Activated naive CD4-positive, alpha-beta T cell treated with Interleukin-2 at 50 U/mL for 16 hours (primary cell): ENCODE measurements at places on chromosomes 2 and 18.

DNA sequence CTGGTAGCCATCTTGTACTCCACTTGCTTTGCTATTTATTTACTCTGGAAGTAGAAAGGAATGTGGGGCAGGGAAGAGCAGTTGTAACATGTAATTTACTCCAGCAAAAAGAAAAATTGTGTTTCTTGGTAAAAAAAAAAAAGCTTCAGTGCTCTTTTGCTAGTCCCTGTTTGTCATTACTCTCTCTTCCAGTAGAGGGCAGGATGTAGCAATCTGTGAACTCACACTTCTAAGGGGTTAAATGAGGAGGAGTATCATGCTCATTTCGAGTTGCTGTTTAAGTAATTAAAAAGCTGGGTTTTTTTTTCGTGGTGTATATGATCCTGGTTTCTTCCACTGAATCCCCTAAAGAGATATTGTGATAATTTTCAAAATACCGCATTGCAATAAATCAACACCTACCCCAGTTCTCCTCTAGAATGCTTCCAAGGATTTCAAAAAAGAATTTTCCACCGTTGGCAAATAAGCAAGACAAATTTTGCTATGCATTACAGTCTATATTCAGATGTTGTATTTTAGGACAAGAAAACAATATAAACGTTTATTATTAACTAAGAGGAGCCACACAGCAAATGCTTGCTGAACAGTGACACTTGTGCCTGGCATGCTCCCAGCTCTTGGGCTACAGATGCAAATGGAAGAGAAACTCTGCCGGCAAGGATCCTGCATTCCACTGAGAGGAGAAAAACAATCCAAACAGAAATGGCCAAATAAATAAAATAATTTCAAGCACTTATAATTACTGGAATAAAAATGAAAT, 261.6 kb downstream of the ASXL3 start:
- no peak for DNase-seq

DNA sequence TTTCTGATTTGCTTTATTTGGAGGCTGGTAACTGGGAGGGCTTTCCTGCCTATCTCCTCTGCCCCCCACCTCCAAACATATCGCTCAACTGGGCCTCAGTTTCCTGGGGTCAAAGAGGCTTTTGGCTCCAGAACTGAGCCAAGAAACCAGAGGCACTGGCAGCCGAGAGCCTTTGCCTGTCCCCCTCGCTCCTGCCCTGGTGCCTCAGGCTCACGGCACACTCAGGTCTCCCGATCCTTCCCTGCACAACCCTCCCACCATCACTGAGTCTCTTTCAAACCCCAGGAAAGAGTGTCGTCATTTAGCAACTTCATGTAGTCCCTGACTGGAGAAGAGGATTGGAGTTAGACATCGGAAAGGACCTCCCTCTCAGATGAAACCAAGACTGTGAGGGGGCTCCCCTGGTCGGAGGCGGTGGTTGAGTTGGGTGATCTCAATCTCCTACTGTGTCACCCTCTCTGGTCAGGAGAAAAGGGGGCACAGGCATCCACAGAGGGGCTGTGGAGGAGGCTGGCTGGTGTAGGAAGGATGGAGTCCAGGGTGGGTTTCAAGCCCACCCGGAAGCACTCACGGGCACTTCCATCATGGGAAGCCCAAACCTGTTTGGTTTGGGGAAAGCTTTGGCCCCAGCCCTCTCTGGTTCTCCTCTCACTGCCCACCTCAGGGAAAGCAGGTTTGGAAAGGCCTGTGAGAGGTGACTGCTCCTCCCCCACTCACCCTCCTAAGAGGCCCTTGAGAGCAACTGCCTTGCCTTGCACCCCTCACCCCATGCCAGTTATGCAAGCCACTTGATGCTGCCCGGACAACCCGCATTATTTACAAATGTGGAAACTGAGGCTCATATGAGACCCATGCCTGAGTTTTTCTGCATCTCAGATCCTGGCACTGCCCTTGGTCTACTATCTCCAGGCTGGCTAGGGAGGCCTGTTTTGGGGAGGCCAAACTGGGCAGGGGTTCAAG, 62.3 kb downstream of the TNS1 start:
- DNase-seq, result no peak

DNA sequence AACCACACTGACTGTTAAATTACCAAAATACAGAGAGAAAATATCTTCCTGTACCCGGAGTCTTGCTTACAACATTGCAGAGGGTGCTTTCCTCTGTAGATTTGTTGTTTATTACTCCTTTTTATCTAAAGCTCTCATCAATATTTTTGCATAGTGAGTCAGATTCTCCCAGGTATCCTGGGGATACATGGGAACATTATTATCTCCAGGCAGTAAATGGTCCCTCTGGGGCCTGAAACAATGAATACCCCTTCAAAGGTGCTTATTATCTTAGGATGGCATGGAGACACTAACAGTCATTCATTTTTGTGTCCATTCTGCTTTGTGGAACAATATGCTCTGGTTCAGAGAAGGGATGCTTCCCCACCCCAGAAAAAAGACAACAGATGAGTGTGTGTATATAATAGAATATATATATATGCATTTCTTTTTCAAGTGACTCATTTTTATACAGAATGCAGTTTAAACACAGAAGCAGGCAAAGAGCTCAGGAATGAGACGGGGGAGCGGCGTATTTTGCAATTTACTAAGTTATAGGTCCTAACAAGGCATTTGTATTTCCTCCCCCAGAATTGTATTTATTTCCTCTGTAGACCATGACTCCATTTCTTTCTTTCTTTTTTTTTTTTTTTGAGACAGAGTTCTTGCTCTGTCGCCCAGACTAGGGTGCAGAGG, 424.8 kb upstream of the ZEB2 start:
- DNase-seq, result no peak

- DNase-seq, result no peak
These were observed 26.3 kb downstream of the SERPINB13 start for GRCh38 chr18:63613420-63613819.

DNA sequence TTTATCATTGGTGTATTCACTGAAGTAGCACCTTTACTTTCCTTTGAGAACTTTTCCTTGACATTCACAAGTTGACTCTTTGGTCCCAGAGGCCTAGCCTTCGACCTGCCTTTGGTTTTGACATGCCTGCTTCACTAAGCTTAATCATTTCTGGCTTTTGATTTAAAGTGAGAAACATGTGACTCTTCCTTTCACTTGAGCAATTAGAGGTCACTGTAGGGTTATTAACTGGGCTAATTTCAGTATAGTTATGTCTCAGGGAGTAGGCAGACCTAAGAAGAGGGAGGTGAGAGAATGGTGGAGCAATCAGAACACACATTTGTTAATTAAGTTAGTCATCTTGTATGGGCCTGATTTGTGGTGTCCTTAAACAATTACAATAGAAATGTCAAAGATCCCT, 1040.7 kb upstream of the SLC39A10 start:
- DNase-seq, result no peak

DNA sequence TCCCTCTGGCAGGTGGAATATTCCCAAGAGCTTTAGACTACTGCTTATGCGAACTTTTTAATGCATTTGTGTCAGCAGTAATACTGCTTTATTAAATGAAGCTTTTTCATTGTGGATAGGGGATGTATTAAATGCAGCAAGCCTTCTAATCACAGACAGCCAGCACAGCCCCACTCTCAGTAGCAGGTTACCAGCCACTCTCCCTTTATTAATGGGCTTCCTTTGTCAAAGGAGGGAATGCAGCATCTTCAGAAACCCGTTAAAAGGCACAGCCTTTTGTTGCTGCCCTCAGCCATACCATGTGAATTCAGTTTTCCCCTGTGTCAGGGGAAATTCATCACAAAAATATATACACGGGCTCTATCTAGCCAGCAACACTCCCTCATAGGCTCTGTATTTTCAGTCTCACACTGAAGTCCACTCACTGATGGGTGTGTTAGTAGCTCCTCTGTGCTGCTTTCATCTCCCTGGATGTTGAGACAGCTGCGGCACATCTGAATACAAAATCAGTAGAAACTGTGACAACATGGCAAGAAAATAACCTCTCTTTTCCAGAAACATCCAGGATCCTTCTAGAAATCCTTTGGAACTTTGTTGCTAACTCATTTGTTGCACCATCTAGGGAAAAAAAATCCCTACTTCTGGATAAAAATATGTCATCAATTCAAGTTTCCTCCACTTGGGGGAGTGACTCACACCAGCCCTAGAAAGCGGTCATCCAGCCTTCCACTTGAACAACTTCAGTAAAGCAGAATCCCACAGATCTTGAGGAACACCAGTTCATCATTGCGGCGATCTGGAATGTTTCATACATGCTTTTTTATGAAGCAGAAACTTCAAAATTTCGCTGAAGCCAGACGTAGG, 48.4 kb downstream of the LRRTM1 start:
- DNase-seq, result no peak

- DNase-seq, result no peak
These were observed 271.9 kb downstream of the PHLPP1 start for GRCh38 chr18:62987055-62987830.

DNA sequence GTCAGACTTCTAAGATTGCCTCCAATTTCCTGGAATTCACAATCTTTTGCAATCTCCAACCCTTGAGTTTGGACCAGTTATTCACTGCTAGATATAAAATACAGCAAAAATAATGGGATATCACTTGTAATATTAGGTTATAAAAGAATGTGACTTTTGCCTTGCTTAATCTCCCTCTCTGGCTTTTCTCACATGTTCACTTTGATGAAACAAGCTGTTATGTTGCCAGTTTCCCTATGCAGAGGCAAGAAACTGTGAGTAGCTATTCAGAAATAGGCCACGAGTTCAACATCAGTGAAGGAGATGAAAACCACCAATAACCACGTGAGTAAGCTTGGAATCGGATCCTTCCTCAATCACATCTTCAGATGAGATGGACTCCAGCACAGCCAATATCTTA, 842.7 kb downstream of the RNF144A start:
- DNase-seq, result no peak

DNA sequence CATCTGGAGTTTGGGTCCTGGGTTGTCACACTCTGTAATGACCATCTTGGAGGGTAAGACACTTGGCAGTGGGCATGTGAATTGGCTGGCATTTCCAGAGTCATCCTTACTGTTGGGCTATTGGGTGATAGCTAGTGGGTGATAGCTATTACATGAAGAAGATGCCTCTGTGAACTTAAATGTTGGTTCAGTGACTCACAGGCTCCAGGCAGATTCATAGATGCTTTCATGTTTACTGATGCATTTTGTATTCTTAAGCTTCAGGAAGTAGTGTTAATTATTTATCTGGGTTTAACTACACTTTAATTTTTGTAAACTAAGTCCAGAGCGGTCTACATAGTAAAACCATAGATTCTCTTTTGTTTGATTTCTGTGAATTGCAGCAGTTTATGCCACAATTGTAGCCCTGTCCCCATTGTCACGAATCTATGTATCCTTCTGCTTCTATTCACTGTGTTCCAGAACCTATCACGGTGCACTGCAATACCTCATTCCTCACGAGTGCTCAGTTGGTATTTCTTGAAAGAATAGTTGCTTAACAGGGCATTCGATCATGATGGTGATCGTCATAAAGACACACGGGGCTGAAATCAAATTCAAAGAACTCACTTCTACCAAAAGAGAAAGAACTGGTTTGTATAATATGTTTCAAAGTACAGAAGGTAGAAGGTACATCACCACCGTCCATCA, 79.7 kb downstream of the GBX2 start:
- DNase-seq, result no peak

DNA sequence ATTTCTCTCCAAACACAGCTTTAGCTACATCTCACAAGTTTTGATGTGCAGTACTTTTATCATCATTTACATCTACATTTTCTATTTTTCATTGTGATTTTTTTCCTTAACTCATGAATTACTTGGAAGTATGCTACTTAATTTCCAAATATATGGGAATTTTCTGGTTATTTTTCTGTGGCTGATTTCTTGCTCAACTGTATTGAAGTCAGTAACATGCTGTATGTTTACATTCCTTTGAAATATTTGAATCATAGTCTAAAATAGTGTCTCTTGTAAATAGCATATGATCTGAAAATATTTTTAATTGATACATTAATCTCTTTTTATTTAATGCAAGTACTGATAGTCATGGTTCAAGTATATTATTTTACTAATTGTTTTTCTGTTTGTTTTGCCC, 26.0 kb upstream of the GALNT5 start:
- DNase-seq, result no peak

- DNase-seq, result no peak
These were observed 236.8 kb upstream of the RBMS1 start for GRCh38 chr2:160730296-160730995.

GRCh38 chr2:173934895-173935294, 30.3 kb downstream of the SP3 start:
- DNase-seq, result no peak

GRCh38 chr2:39631718-39632117, 34.0 kb upstream of the TMEM178A start:
- DNase-seq, result no peak

DNA sequence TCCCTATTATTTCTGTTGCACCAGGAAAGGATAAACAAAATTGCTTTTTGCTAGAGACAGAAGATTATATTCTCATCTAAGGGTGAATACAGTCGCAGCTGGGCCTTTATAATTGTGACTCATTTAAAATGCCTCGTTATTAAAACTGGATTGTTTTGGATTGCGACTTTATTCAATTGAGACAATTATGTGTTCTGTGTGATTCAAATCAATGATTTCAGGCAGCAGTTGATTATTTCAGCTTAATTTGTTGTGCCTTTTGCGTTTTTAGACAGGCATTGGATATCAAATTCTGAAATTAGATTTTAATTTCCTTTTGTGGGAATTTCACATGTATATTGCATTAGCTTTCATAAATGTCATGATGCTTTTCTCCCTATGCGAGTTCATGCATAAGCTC, 778.1 kb upstream of the SOX11 start:
- no peak for DNase-seq

GRCh38 chr18:10937743-10938640, 211.4 kb downstream of the PIEZO2 start:
- no peak for DNase-seq

- DNase-seq, result no peak
These were observed 1.0 kb upstream of the PMAIP1 start for GRCh38 chr18:59898609-59899297.

GRCh38 chr2:1717113-1717512, 27.2 kb downstream of the PXDN start:
- DNase-seq, result no peak

- no peak for DNase-seq
These were observed 34.1 kb downstream of the APOB start for GRCh38 chr2:21009662-21010225.

GRCh38 chr2:206873423-206873822, 65.9 kb upstream of the CPO start:
- no peak for DNase-seq

GRCh38 chr2:99608861-99609260, 119.0 kb upstream of the REV1 start:
- no peak for DNase-seq

GRCh38 chr18:23588836-23589560, 2.7 kb upstream of the NPC1 start:
- DNase-seq, result no peak

GRCh38 chr2:10079266-10079869, 843 bp downstream of the CYS1 start:
- DNase-seq, result peak; percentile 4

GRCh38 chr2:48529676-48530032, 300 bp upstream of the STON1 start:
- DNase-seq, result peak; percentile 7

- peak; percentile 81 for DNase-seq
These were observed at the start of gene MGAT4A for GRCh38 chr2:98731041-98731893. Gene MGAT4A (minus strand): TSS chr2:98731132. CDS start chr2:98726332, 4,800 bp downstream.

- DNase-seq, result no peak
These were observed 17.9 kb upstream of the SFXN5 start for GRCh38 chr2:73089270-73090030.

- no peak for DNase-seq
These were observed 104.0 kb downstream of the HIBCH start for GRCh38 chr2:190215620-190216019.
